ENCODE measurements at places on chromosomes 16 and 17.
A peak's percentile ranks its signal among the peaks of the same experiment; 100 is the strongest.

DNA sequence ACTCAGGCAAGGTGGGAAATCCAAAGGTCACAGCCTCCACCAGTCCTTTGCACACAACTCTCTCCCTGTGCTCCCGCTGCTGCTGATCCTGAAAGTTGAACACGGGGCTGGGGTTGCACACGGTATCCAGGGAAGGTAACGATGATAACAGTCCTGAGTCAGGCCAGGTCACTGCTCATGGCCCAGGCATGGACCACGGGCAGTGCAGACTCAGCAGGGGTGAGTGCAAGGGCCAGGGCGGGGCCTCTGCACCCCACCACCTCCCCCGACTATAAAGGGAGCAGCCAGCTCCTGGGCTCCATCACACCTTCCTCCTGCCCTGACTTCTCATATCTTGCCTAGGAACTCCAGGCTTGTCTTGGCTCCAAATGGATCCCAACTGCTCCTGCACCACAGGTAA, at the start of gene MT1B:
Gene MT1B, plus strand, starts transcription at position 301 of the 400 bp plus-strand sequence. Its CDS starts 68 bp downstream, at position 369.
- no peak for DNase-seq

GRCh38 chr17:46736100-46736499, 82.4 kb downstream of the WNT3 start:
- no peak for DNase-seq

DNA sequence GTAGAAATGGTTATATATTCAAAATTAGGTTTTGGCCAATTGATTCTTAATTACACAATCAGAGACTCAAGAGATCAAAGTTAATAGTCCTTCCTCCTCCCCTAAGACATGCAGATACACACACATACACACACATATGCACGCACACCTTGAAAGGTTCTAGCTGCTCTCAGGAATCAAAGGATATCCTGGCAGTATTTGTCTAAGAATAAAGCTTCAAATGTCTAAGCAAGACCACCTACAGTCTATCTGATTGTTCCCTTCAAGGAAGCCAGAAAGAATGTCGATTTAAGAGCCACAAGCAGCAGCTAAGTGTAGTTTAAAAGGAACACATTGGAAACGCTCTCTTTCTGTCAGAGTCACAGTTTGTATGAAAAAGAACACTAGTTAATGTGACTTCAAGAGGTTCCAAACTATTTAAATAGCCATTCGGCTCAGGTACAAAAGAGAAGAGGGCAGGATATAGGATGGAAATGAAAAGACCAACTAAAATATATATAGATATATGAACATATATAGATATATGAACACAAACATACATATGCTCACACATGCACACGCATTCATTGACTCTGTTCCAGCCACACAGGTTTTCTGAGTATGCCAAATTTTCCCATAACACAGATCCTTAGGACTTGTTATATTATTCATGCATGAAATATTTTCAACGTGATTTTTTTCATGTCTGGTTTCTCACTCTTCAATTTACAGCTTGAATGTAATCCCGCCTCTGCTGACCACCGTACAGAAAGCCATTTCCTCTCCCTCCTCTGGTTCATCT, 79.0 kb downstream of the CDH8 start:
- DNase-seq = no peak

DNA sequence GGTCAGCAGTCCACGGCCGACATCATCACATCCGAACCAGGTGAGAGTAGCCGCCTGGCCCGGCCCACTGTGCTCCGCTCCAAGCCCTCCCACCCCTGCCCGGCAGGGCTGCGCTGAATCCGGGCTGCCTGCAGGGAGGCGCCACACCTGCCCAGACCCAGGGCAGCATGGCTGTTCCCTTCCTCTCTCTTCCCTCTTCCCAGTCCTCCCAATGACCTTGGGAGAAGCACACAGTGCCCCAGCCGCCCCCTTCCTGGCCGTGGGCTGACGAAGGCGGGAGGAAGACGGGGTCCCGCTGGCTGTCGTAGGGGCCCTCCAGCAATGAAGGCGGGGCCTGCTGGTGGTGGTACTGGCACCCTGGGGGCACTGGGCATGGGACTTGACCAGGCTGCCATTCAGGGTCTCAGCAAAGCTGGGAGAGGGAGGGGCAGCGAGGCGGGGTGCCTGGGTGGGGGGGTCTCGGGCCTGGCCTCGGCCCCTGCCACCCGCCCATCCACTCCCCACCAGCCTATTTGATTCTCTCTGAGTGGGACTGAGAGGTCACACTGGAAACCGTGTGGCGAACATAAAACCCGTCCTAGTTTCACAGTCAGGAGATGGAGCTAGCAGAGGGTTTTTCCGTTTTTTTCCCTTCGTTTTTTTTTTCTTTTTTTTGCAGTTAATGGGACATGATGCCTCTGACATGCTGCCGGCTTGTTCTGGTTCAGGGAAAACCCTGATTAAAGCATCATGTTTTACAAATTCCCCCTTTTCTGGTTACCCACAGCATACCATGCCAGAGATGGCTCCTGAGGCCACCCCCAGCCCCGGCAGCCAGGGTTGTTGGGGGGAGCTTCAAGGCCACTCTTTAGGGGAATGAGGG, 50.6 kb downstream of the BAHCC1 start:
- DNase-seq = no peak

GRCh38 chr16:23074423-23074822, 74.8 kb downstream of the USP31 start:
- DNase-seq = no peak

DNA sequence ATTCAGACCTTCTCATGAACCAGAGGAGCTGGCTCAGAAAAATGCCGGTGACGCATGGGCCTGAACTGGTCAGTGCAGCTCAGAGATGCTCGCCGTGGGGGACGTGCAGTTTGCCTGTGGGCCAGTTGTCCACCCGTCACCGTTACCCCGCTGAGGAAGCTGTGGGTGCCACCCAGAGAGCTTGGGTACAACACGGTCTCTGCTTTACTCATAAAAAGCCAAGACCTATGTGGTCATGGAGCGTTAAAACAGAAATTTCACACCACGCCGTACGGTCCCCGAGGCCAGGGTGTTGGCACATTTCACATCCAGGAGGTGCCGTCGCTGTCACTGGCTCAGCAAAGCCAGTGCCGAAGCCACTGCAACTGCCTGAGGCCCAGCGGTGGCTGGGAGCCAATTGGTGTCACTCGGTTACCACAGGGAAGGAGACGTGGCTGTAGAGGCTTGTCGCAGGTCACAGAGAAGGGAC, 120.9 kb downstream of the METRNL start:
- peak; percentile 48 for DNase-seq

- DNase-seq = no peak
These were observed 2.5 kb upstream of the ZFHX3 start for GRCh38 chr16:73050201-73051099.

GRCh38 chr16:53566552-53567245, 63.7 kb upstream of the AKTIP start:
- DNase-seq = no peak

GRCh38 chr16:85437166-85438052, 175.7 kb upstream of the GSE1 start:
- DNase-seq = no peak

- DNase-seq = no peak
These were observed 303.4 kb downstream of the SLC39A11 start for GRCh38 chr17:72788950-72789585.

GRCh38 chr17:40452216-40452787, 9.1 kb downstream of the IGFBP4 start:
- DNase-seq = no peak

DNA sequence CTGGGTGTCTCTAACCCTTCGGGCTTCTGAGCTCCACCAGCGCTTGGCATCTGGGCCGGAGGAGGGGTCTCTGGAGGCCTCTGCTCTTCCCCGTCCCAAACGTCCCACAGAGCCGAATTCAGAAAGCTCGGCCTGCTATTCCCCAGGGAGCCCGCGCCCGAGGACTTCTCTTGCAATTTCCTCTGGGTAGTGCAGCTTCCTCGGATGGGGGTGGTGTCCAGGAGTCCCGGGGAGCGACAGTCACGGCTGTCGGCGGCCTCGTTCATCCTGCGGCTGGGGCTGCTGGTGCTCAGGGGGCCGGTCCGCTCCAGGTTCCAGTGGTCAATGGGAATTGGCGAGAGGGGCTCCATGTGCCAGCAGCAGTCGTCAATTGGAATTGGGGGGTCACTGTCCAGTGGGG, 11.8 kb upstream of the NLRC3 start:
- no peak for DNase-seq

DNA sequence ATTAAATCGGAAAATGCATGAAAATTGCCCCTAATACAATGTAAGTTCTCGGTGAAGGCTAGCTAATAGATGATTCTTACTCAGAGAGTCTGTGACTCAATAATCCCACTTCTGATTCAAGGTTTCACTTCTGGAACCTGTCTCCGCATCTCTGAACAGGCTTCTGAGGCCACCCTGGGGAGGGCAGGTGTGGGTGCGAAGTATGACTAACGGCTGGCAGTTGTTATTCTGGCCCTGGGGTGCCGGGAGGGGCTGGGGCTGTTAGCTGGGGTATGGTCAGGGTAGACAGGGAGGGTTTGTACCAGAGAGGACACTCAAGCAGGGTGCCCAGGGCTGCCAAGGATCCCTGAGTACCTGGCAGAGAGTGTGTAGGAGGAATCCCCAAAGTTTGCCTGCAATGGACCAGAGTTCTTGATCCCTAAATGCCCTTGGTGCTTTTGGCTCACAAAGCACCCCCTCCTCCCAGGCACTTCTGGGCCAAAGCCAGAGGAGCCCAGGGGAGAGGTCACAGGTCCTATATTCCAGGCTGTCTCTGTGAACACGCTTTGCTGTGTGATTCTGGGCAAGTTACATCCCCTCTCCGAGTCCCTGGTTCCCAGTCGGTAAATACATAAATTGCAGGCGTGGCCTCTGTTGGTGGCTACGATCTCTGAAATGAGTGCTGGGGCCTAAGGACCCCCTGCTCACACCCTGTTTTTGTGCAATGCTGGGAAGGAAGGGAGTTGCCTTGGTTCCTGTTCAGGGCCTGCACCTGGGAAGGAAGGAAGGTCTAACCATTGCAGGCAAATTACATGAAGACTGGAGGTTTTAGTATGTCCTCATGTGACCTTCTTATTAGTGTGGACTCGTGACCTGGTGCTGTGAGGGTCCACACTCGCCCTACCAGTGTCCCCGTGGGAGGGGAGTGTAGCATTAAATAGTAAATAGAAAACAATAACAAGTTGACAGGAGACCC, 49.9 kb upstream of the CPNE2 start:
- peak; percentile 56 for DNase-seq

DNA sequence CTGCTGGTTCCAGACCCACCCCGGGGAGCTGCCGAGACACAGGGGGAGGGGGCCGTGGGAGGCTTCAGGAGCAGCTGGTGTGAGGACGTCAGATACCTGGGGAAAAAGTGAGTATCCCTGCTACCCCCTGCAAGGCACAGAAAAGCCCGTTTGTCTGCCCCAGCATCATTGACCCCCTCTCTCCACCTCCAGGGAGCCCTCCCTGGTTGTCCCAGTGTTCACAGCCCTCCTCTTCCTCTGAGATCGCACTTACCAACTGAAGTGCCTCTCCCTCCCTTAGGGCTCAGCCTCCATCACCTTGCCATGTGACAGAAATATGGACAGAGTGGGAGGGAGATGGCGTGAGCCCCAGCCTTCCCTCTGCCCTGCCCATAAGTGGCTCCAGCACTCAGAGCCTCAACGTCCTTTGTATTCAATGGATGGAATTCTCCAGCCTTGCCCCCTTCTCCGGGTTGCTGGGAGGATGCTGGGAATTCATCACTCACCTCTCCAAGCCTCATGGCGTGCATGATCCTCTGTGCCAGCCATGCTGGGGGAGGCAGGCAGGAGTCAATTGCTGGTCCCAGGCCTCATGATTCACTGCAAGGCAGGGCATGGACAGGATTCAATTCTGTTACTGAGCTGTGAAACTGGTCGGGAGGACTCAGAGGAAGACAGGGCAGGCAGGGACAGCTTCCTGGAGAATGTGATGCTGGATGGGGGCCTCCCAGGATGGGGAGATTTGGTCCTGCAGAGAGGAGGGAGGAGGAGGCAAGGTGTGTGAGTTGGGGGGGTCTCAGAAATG, 14.6 kb downstream of the SPNS3 start:
- no peak for DNase-seq

DNA sequence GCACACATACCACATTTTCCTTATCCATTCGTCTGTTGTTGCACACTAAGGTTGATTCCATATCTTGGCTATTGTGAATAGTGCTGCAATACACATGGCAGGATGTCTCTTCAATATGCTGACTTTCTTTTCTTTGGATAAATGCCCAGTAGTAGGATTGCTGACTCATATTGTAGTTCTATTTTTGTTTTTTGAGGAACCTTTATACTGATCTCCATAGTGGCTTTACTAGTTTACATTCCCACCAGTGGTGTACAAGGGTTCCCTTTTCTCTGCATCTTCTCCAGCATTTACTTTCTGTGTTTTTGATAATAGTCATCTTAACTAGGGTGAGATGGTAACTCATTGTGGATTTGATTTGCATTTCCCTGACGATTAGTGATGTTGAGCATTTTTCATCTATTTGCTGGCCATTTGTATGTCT, 118.1 kb downstream of the STXBP4 start:
- no peak for DNase-seq

All from stimulated activated CD8-positive, alpha-beta memory T cell treated with anti-CD3 and anti-CD28 coated beads, Interleukin-7, amount 100 ng/mL, for 1 hour (primary cell).